ENCODE measurements at places on chromosomes 6 and 20. TPM values are rescaled to one million over a fixed set of nuclear protein-coding genes. Genes with fewer than 3 reads are reported as not detected.
A peak's percentile ranks its signal among the peaks of the same experiment; 100 is the strongest.

KLC4 gene
- 37.5 TPM for total RNA-seq

KHDRBS2 gene
- total RNA-seq, result 7.4 TPM

GRCh38 chr20:14700639-14700960, 363.2 kb upstream of the FLRT3 start:
- no peak overlapping the region for H3K4me3 ChIP-seq
- DNase-seq, result no peak
- no peak overlapping the region for H3K27ac ChIP-seq
- no peaks in the 10 kb centered on the region for H3K27me3 ChIP-seq
- no peaks in the 10 kb centered on the region for H3K4me1 ChIP-seq

DNA sequence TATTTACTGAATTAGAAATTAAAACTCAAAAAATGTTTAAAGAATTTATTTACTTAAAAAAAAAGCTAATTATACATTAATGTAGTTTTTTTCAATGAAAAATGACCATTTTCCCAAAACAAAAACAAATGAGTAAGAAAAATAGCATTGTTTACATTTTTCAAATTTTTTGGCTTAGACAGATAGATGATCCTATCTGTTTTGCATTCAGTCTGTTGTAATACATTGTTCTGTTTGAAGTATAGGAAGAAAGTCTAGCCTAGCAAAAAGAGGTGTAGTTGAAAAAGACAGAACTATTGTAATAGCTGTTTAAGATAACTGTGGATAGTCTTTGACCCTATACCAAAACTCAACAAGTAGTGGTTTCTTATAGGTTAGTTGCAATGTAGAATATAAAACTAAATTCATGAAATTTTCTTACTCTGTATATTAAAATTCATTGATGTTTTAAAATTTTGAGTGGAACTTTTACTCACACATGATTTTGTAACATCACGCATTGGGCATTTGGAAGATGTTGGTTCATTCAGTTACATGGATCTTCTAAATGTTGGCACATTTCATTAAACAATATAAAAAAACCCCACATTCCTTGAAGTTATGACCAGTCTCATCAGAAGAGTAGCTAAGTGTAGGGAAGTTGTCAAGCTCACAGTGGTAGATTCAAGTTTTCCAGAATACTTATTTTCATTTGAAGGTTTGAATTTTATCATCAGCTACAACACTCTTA, 62.0 kb downstream of the KCNS1 start:
- no peak overlapping the region for H3K27ac ChIP-seq
- H3K4me3 ChIP-seq, result no peak overlapping the region
- H3K4me1 ChIP-seq, result peaks cover 31% of the 10 kb centered on the region
- DNase-seq, result no peak

- no peak overlapping the region for H3K4me3 ChIP-seq
- H3K27ac ChIP-seq, result no peak overlapping the region
- no peak for DNase-seq
These were observed 89.2 kb downstream of the FOXA2 start for GRCh38 chr20:22495172-22495571.

DNA sequence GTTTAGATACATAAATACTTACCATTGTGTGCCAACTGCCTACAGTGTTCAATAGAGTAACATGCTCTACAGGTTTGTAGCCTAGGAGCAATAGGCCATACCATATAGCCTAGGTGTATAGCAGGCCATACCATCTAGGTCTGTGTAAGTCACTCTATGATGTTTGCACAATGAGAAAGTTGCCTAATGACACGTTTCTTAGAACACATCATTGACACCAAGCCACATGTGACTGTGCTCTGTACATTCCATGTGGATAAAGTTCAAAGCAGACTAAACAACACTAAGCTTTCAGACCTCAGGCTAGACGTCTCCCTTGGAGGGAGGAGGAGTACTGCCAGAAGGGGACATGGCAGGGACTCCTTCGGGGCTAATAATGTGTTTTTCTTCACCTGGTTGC, 93.6 kb downstream of the KIF16B start:
- H3K36me3 ChIP-seq, result no peaks in the 10 kb centered on the region
- no peaks in the 10 kb centered on the region for H3K27me3 ChIP-seq
- peaks cover 3% of the 10 kb centered on the region for H3K4me1 ChIP-seq

SEC23B gene
- 37.7 TPM for total RNA-seq

- DNase-seq, result no peak
- H3K36me3 ChIP-seq, result peaks cover 16% of the 10 kb centered on the region
- H3K4me3 ChIP-seq, result no peak overlapping the region
These were observed 107.4 kb downstream of the B3GAT2 start for GRCh38 chr6:70849348-70850069.

DNA sequence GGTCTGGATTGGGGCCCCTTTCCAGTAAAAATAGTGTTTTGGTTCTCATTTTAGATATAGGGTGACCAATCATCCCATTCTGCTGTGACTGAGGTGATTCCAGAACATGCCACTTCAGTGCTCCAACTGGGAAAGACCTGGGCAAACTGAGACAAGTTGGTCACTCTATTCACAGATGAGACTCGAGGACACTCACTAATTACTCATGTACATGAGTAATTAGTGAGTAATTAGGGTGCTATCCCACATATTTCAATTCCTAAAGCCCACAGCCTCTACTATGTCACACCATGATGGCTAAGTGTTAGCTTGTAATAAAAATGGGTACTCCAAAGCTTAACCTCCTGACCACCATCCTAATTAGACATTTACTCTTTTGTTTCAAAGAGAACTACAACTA, 86.0 kb downstream of the CBLN4 start:
- no peaks in the 10 kb centered on the region for H3K36me3 ChIP-seq
- no peak for DNase-seq
- H3K4me3 ChIP-seq, result no peak overlapping the region
- no peak overlapping the region for H3K27ac ChIP-seq
- H3K4me1 ChIP-seq, result no peaks in the 10 kb centered on the region

- DNase-seq, result no peak
- peaks cover 3% of the 10 kb centered on the region for H3K4me1 ChIP-seq
- no peaks in the 10 kb centered on the region for H3K27me3 ChIP-seq
- H3K4me3 ChIP-seq, result no peak overlapping the region
These were observed 275.7 kb downstream of the SOX4 start for GRCh38 chr6:21869085-21869771.

DNA sequence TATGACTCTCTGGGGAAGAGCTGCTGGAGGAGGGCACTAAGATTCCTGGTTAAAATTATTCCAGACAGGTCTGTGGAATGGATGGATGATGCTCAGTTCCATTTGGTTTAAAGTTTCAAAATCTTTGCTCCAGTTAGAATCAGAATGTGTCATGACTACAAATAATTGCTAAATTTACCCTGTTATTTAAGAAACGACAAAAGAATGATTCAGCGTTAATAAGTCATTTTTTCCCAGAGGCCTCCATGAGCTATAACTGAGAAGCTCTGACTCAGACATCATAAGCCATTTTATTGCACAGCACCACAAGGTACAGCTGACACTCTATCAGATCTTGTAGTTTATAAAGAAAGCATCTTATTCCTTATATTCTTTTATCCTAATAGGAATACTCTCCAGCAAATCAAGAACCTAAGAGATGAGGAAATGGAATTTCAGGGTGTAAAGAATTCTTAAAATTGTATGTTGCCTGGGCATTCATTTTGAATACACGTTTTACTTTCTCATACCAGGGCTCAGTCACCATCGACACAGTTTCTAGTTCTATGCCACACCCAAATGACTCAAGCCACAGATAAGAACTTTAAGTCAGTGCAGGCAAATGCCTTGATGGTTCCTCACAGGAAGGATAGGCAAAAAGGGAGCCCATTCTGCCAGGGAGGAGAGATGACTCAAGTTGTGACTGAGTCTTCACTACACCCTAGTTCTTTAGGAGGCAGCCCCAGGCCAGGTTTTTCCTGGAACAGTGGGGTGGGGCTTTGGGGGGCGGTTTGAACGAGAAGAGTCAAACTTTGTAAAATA, 636.0 kb downstream of the MMUT start:
- H3K36me3 ChIP-seq, result no peaks in the 10 kb centered on the region
- H3K27me3 ChIP-seq, result no peaks in the 10 kb centered on the region
- no peak overlapping the region for H3K27ac ChIP-seq

QRSL1 gene
- 3.9 TPM for total RNA-seq

DNA sequence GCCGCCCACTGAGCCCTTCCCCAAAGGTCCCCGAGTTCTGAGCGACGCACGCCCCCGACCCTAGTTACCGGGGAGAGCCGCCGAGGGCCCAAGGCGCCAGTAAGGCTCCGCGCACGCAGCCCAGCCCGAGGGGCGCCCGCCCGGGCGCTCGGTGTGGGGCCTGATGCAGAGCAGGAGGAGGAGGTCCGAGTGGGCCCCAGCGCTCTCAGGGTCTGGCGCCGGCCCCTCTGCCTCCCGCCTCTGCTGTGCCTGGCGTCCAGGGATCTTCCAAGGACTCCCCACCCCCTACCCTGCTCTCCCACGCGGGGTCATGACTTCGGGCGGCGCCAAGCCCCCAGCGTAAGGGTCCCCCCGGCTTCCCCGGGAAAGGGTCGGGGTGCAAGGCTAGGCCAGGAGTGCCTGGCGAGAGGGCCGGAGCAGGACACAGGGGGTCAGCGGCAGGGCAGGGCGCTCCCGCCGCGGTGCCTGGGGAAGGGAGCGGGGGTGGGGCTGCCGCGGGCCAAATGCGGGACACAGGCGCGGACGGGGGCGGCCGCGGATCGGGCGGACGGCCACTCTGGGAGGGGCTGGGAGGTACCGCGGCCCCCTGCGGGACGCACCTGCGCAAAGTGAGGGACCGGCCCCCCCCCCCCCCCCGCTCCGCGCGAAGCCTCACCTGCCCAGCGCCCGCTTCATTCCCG, 637 bp downstream of the ABHD12 start:
- H3K27me3 ChIP-seq, result no peaks in the 10 kb centered on the region
- peak overlapping the region; percentile 92 for H3K27ac ChIP-seq
- no peaks in the 10 kb centered on the region for H3K36me3 ChIP-seq
- H3K4me1 ChIP-seq, result peaks cover 10% of the 10 kb centered on the region

DNA sequence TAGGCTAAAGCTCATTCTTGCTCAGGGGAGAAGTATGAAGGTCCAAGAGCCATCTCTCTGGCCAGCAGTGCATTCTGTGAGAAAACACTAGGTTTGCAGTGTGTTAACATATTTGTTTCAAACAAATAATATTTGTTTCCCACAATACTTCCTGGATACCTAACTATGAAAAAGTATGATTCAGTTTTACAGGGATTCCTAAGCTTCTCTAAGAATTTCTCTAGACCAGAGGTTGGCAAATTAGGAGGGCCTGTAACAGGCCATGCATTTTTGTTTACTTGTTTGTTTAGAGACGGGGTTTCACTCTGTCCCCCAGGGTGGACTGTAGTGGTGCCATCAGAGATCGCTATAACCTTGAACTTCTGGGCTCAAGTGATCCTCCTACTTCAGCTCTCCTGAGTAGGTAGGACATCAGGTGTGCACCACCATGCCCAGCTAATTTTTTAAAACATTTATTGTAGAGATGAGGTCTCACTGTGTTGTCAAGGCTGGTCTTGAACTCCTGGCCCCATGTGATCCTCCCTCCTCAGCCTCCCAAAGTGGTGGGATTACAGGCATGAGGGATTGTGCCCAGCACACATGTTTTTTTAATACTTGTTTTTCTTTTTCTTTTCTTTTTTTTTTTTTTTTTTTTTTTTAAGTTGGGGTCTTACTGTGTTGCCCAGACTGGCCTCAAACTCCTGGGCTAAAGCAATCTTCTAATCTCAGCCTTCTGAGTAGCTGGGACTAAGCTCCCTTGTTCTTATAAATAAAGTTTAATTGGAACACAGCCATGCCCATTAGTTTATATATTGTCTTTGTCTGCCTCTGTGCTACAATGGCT, 71.7 kb downstream of the ADGRG6 start:
- peak overlapping the region; percentile 79 for H3K27ac ChIP-seq
- no peaks in the 10 kb centered on the region for H3K36me3 ChIP-seq
- H3K4me1 ChIP-seq, result peaks cover 31% of the 10 kb centered on the region
- no peaks in the 10 kb centered on the region for H3K27me3 ChIP-seq
- no peak overlapping the region for H3K4me3 ChIP-seq
- no peak for DNase-seq

- H3K4me3 ChIP-seq, result peak overlapping the region; percentile 62
- H3K36me3 ChIP-seq, result no peaks in the 10 kb centered on the region
- peaks cover 43% of the 10 kb centered on the region for H3K4me1 ChIP-seq
- H3K27me3 ChIP-seq, result no peaks in the 10 kb centered on the region
- no peak for DNase-seq
These were observed 11.1 kb downstream of the NRN1 start for GRCh38 chr6:5995658-5995948.

MPIG6B gene
- 0.30 TPM for total RNA-seq

- H3K4me1 ChIP-seq, result no peaks in the 10 kb centered on the region
- no peaks in the 10 kb centered on the region for H3K27me3 ChIP-seq
- no peak overlapping the region for H3K27ac ChIP-seq
These were observed 662.2 kb upstream of the HS3ST5 start for GRCh38 chr6:115004982-115005381.

GRCh38 chr6:50116390-50116789, 66.7 kb upstream of the DEFB112 start:
- H3K4me1 ChIP-seq, result no peaks in the 10 kb centered on the region
- no peak for DNase-seq
- H3K36me3 ChIP-seq, result no peaks in the 10 kb centered on the region
- H3K27ac ChIP-seq, result no peak overlapping the region
- no peaks in the 10 kb centered on the region for H3K27me3 ChIP-seq

GRCh38 chr20:59571551-59572314, 32.6 kb upstream of the PHACTR3 start:
- H3K36me3 ChIP-seq, result no peaks in the 10 kb centered on the region
- DNase-seq, result peak; percentile 45
- H3K4me1 ChIP-seq, result peaks cover 4% of the 10 kb centered on the region
- H3K4me3 ChIP-seq, result peak overlapping the region; percentile 38

SLC32A1 gene
- not detected for total RNA-seq

SLC17A4 gene
- not detected for total RNA-seq

MLIP gene
- 1.3 TPM for total RNA-seq

SPDEF gene
- total RNA-seq, result 2.6 TPM

- H3K27ac ChIP-seq, result no peak overlapping the region
- no peaks in the 10 kb centered on the region for H3K36me3 ChIP-seq
- DNase-seq, result no peak
- H3K4me1 ChIP-seq, result no peaks in the 10 kb centered on the region
- no peak overlapping the region for H3K4me3 ChIP-seq
These were observed 65.2 kb downstream of the EYA2 start for GRCh38 chr20:46959821-46960220.

DNA sequence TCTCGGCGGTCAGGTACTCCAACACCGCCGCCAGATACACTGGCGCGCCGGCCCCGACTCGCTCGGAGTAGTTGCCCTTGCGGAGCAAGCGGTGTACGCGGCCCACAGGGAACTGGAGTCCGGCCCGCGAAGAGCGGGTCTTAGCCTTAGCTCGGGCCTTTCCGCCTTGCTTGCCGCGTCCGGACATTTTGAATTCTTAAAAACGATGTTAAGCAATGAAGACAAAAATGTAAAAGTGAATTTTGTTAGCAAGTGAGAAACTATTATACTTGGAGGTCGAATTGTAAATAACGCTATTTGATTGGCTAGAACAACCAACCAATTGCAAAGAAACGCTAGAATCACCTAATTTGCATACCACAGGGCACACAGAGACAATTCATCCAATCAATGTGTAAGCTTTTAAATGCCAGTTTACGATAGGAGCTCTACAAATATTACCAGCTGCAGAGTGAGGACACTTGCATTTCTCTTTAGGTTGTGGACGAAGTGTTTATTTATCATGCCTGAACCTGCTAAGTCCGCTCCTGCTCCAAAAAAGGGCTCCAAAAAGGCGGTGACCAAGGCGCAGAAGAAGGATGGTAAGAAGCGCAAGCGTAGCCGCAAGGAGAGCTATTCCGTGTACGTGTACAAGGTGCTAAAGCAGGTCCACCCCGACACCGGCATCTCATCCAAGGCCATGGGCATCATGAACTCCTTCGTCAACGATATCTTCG, 112.0 kb downstream of the HFE start:
- peak overlapping the region; percentile 96 for H3K27ac ChIP-seq
- peaks cover 27% of the 10 kb centered on the region for H3K4me1 ChIP-seq
- DNase-seq, result peak; percentile 65
- no peaks in the 10 kb centered on the region for H3K27me3 ChIP-seq

RBPJL gene
- total RNA-seq, result 0.13 TPM

All from upper lobe of left lung (tissue), 6 donors.